ENCODE measurements at places on chromosomes 2 and 18.
A peak's percentile ranks its signal among the peaks of the same experiment; 100 is the strongest.

DNA sequence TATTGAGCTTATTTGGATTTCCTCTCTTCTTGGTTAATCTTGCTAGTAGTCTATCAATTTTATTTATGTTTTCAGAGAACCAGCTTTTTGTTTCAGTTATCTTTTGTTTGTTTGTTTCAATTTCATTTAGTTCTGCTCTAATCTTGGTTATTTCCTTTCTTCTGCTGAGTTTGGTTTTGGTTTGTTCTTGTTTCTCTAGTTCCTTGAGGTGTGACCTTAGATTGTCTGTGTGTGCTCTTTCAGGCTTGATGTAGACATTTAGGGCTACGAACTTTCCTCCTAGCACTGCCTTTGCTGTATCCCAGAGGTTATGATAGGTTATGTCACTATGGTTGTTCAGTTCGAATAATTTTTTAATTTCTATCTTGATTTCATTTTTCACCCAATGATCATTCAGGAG is 141.6 kb downstream of the ZNF236 start:
- DNase-seq: no peak

DNA sequence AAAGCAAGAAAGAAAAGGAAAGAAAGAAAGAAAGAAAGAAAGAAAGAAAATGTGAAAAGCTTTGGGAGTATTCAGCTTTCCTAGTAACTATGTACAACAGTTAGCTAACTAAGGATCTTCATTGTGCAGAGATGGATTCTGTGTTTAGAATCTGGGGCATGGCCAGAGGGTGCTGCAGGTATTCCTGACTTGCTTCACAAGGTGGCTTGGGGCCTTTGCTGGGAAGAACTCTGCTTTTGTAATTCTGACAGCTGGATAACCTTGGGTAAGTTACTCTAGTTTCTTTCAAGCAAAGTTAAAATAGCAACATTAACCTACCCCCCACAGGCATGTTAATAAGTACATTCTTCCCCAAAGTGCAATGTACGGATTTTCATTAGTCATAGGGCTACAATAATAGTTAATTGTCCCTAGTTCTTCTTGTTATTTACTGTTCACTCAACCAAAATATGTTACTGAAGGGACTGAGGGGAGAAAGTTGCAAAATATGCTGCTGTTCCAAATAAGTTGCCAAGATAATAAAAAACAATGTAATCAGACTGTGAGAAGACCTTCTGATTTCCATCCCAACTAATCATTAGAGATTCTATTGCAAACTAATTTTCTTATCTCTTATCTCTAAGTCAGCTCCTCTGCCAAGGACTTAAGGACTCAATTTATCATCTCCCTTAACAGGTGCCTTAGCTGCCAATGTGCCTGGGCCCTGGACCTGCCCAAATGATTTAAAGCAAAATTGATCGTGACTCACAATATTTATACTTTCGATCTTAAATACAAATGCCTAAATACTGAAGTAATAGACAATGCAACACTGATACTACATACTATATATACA is 50.3 kb downstream of the SERPINB8 start:
- DNase-seq: no peak

DNA sequence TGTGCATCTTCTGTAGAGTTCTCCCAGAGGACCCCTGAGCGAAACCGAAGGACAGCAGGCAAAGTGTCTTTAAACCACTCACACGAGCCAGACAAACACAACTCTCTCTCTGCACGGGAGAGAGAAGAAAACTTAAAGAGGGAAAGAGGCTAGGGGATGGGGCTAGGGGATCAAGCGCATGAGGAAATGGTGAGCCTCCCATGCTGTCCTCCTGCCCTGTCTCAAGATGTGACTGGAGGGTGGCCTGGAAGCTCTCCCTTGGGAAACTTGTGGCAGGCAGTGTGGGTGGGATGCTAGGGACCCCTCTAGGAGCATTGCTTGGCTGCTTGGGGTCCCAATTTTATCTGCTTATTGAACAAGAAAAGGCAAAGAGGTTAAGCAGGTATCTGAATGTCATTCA is 44.5 kb downstream of the CYP26B1 start:
- no peak for DNase-seq

DNA sequence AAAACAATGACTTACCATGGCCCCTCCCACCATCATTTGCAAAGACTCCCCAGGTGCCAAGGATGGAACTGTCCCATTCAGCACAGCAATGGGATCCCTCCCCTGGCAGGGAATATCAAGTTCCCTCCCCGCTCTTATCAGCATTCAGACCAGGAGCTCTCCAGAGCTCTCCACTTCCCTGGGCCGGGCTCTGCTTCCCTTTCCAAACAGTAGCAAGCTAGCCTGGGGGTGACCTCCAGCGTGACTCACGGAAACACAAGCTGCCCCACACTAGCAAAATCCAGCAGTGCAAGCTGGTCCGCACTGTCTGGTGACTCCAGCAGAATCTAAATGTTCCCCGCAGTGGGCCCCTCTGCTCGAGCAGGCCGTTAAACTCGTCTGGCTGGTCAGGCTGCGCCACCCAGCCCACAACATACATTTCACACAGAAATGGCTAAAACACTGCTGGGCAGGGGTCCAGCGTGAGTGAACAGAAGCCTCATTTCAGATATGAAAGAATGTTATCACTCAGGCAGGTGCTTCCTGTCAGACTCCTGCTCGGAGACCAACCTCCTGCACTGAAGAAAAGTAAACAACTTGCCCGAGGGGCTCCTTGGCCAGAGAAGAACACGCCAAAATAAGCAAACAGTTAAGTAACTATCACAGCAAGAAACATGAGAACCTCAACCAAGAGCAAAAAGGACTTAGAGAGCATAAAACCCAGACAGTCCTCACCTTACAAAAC is 33.9 kb downstream of the STAT1 start:
- DNase-seq: no peak

- DNase-seq: no peak
Observed at GRCh38 chr2:132670496-132671150, 618 bp upstream of the LYPD1 start.

GRCh38 chr18:67139899-67140298 is 376.6 kb downstream of the DSEL start:
- no peak for DNase-seq

GRCh38 chr2:60880643-60881046 is 729 bp upstream of the REL start:
- no peak for DNase-seq

- DNase-seq: peak; percentile 81
Observed at GRCh38 chr2:143513081-143513480, 383.9 kb downstream of the ARHGAP15 start.

- peak; percentile 71 for DNase-seq
Observed at GRCh38 chr2:19786408-19787058, 115.2 kb downstream of the TTC32 start.

DNA sequence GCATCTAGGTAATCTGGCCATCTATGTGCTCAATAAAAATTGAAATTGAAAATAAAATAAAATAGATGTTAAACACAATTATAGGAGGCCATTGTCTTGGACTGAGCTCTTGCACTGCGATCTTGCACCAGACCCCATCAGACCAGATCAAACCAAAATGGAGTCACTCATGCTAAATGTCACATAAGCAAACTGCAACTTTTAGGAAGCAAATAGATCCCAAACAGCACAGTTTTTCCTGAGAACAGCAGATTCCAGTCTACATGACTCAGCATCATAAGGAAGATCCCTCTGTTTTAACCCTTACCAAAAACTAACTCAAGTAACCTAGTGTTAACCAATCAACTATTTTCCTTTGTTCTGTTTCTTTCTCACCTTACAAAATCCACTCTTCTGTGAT is 57.7 kb upstream of the LRP1B start:
- peak; percentile 1 for DNase-seq

- DNase-seq: no peak
Observed at GRCh38 chr18:25223211-25223610, 128.8 kb downstream of the ZNF521 start.

DNA sequence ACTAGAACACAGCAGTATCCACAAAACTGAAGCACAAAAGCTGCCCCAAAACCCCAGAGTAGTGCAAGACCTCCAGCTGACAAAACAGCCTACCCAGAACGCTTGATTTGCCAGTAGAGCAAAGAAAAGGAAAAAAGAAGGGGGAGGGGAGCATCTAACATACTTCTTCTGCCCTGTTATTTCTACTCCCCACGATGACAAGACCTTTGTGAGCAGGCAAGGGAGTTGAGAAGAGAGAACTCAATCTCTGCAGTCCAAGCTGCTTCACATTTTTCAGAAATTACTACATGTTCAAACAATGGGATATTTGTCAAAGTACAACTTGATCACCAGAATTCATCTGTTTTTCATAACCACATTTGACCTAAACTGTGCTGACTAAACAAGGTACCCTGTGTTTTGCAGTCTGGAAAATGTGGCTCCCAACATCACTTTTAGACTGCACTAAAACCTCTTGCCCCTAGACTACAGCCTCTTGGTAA is 286.7 kb downstream of the EXOC6B start:
- DNase-seq: peak; percentile 88

GRCh38 chr2:226638576-226638975 is 161.0 kb downstream of the IRS1 start:
- no peak for DNase-seq

DNA sequence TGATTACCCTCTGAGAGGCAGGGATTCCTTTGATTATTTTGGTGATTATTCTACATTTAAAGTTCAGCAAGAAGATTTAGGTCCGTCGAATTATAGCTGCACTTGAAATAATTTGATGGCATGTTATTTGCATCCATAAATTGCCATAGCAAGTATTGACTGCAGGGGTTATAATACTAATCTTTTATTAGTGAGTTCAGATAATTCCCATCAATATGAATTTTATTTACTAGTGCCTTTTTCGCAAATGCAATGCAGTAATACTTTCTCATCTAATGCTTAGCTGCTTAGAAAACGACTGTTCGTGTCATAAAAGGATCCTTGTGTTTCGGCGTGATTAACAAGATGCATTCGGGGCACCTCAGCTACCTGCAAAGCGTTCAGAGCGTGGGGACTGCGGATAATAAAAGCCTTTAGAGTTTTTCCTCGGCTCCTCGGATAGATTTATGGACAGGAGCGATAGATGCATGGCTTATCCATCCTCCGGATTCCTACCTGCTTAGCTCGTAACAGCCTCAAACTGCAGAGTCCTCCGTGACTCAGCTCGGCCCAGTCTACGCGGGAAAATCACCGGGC is 2.5 kb upstream of the GBX2 start:
- no peak for DNase-seq

- no peak for DNase-seq
Observed at GRCh38 chr2:193463011-193463410, 1268.3 kb upstream of the TMEFF2 start.

DNA sequence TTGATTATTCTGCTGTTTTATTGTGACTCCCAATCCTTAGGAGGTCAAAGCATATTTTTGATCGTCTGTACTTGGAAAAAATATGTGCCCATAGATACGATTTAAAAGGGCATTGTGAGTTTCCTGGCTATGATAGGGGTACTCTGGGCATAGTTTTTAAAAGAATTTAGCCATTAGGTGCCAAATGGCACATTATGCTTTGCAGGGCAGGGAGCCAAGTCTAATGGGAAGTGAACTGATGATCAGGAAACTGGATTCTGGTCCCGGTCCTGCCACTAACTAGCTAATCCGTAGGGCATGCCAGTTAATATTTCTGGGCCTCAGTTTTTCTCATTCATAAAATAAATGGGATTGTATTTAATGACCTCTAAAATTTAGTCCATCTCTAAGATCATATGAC is 189.3 kb downstream of the LTBP1 start:
- DNase-seq: no peak

GRCh38 chr18:32010124-32010721 is 8.4 kb upstream of the RNF125 start:
- DNase-seq: no peak

GRCh38 chr2:129763190-129763846 is 216.1 kb upstream of the RAB6C start:
- DNase-seq: no peak

- peak; percentile 35 for DNase-seq
Observed at GRCh38 chr18:33839452-33840211, 261.6 kb downstream of the ASXL3 start.

GRCh38 chr2:459931-460330 is 172.0 kb upstream of the ALKAL2 start:
- DNase-seq: no peak

DNA sequence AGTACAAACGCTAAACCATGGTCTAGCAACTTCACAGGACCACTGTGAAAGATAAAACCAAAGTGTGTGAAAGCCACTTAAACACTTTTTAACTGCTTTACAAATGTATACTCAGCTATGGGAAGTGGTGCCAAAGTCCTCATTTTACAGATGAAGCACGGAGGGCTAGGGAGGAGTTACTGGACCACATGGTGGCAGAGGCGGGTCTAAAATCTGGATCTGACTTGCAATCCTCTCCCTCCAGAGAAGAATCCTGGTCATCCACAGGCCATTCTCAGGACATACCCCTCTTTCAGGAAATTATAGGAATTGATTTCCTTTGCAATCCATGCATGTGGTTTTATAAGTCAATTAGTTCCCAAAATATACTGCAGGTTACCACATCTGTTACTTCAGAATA is 84.6 kb upstream of the GYPC start:
- DNase-seq: no peak

DNA sequence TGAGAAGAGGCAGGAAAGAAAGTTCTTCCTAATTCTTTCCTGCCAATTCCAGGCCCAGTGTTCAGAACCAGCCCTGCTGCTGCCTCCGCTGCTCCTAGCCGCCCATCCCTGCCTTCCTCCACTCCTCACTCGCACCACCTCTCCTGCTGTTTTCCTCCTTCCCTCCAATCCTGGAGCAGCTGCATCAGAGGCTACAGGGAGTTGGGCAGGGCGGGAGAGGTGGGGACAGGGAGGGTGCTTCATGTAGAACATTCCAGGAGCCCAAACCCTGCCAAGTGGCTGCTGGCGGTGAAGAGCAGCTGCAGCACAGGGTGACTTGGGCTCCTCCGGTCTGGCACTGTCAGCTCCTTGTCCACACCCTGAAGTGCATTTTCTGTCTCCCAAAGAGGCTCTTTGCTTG is 176.3 kb downstream of the TNS1 start:
- peak; percentile 51 for DNase-seq

- no peak for DNase-seq
Observed at GRCh38 chr18:26635466-26635865, 87.1 kb upstream of the KCTD1 start.

DNA sequence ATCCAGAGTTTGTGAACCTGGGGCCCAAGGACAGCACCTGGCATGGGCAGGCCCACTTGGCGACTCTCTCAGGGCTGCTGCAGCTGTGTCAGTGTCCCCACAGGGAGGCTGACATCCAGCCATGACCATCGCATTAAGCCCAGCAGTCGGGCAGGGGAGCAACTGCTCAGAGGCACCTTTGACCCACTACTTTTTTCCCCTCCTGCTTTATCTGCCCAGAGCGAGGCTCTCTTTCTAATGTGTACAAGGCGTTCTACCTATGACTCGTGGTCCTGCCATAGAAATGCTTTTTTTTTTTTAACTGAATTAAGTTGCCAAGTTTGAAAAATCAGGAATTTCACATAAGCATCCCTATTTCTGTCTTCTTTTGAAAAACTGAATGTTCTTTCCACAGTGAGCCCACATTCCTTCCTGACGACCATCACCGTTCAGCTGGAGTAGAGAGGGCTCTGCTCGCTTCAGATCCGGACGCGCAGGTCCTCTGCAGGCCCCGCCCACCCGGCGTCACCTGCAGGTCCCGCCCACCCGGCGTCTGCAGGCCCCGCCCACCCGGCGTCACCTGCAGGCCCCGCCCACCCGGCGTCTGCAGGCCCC is 403 bp upstream of the CLUL1 start:
- DNase-seq: no peak
